HT-29 (cell line): ENCODE measurements at places on chromosomes 11 and 22. TPM values are rescaled to one million over a fixed set of nuclear protein-coding genes. Genes with fewer than 3 reads are reported as not detected.

Gene C11orf91
- 0.31 TPM in 1 of 2 replicates, not detected in the other for total RNA-seq

Gene API5
- total RNA-seq: 66.1 and 70.2 TPM in 2 replicates

Gene FIBIN
- total RNA-seq: not detected in 2 replicates

Gene BLID
- not detected in 2 replicates for total RNA-seq

Gene NPTXR
- total RNA-seq: 0.03 and 0.70 TPM in 2 replicates

Gene DTX4
- 20.8 and 22.6 TPM in 2 replicates for total RNA-seq

Gene OLFML1
- not detected in 2 replicates for total RNA-seq

Gene BATF2
- 1.6 and 2.5 TPM in 2 replicates for total RNA-seq

Gene SORL1
- 43.6 and 49.8 TPM in 2 replicates for total RNA-seq

Gene APOL2
- 16.0 and 20.8 TPM in 2 replicates for total RNA-seq

Gene SNX32
- total RNA-seq: not detected in 2 replicates

Gene MMP11
- 0.18 and 0.89 TPM in 2 replicates for total RNA-seq

Gene OR2AG2
- total RNA-seq: 0.15 and 0.16 TPM in 2 replicates

Gene KRTAP5-1
- not detected in 2 replicates for total RNA-seq

Gene POU2AF2
- 6.3 and 6.5 TPM in 2 replicates for total RNA-seq

Gene PANX3
- not detected in 2 replicates for total RNA-seq

Gene HSPB2
- not detected in 2 replicates for total RNA-seq

Gene ZNF280B
- 0.10 TPM in 1 of 2 replicates, not detected in the other for total RNA-seq

Gene CASP12
- total RNA-seq: not detected in 2 replicates

Gene SYCE3
- not detected in 2 replicates for total RNA-seq

Gene SYT7
- 13.2 and 14.8 TPM in 2 replicates for total RNA-seq

Gene INSC
- 0.29 and 1.7 TPM in 2 replicates for total RNA-seq

Gene C11orf54
- total RNA-seq: 18.8 and 26.5 TPM in 2 replicates

Gene MRPL23
- 107 and 109 TPM in 2 replicates for total RNA-seq

Gene CASP1
- total RNA-seq: 0.05 TPM in 1 of 2 replicates, not detected in the other

Gene TRABD
- 75.2 and 82.3 TPM in 2 replicates for total RNA-seq
